Large intestine (tissue), 12 donors: ENCODE measurements at places on chromosomes 7 and 10. TPM values are rescaled to one million over a fixed set of nuclear protein-coding genes. Genes with fewer than 3 reads are reported as not detected.

AKR1C2 gene
- polyA plus RNA-seq, result 10.2 TPM

DNA sequence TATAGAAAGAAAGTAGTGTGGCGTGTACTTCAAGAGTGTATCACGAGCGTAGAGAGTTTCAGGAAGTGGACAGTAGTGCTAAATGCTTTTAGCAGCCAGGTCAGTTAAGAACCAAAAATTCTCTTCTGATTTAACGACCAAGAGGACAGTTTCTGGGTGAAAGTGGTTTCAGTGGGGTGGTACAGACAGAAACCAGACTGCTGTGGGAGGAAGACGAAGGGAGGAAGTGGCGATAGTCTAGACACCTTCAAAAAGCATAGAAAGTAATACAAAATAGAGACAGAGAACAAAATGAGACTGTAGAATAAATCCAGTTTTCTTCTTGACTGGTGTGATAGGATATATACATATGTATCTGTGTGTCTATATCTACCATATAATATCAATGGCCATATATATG is 93.5 kb downstream of the MBL2 start:
- peaks cover 5% of the 10 kb centered on the region for H3K4me1 ChIP-seq
- no peaks in the 10 kb centered on the region for H3K27me3 ChIP-seq
- no peak overlapping the region for H3K27ac ChIP-seq
- H3K4me3 ChIP-seq, result no peak overlapping the region
- no peak for DNase-seq
- no peaks in the 10 kb centered on the region for H3K36me3 ChIP-seq

GRCh38 chr10:2951235-2951835 is 116.0 kb upstream of the PFKP start:
- H3K27ac ChIP-seq, result no peak overlapping the region
- no peaks in the 10 kb centered on the region for H3K36me3 ChIP-seq
- H3K4me3 ChIP-seq, result no peak overlapping the region
- peaks cover 2% of the 10 kb centered on the region for H3K27me3 ChIP-seq
- H3K4me1 ChIP-seq, result no peaks in the 10 kb centered on the region
- no peak for DNase-seq

- H3K27me3 ChIP-seq, result no peaks in the 10 kb centered on the region
- peaks cover 18% of the 10 kb centered on the region for H3K36me3 ChIP-seq
- H3K4me1 ChIP-seq, result no peaks in the 10 kb centered on the region
- no peak for DNase-seq
These were observed 53.0 kb downstream of the PHF14 start for GRCh38 chr7:11026452-11027359.

GRCh38 chr10:117350909-117351308 is 24.3 kb downstream of the PDZD8 start:
- DNase-seq, result no peak
- no peaks in the 10 kb centered on the region for H3K27me3 ChIP-seq
- H3K4me3 ChIP-seq, result no peak overlapping the region
- H3K4me1 ChIP-seq, result peaks cover 11% of the 10 kb centered on the region

GRCh38 chr7:109901926-109902325 is 1189.0 kb upstream of the LRRN3 start:
- no peaks in the 10 kb centered on the region for H3K27me3 ChIP-seq
- H3K27ac ChIP-seq, result no peak overlapping the region
- H3K4me1 ChIP-seq, result no peaks in the 10 kb centered on the region
- no peak for DNase-seq
- H3K36me3 ChIP-seq, result no peaks in the 10 kb centered on the region
